ENCODE measurements at places on chromosomes 11 and 22.

- DNase-seq = no peak
Measured at GRCh38 chr11:126112547-126112946, 49.9 kb upstream of the CDON start.

DNA sequence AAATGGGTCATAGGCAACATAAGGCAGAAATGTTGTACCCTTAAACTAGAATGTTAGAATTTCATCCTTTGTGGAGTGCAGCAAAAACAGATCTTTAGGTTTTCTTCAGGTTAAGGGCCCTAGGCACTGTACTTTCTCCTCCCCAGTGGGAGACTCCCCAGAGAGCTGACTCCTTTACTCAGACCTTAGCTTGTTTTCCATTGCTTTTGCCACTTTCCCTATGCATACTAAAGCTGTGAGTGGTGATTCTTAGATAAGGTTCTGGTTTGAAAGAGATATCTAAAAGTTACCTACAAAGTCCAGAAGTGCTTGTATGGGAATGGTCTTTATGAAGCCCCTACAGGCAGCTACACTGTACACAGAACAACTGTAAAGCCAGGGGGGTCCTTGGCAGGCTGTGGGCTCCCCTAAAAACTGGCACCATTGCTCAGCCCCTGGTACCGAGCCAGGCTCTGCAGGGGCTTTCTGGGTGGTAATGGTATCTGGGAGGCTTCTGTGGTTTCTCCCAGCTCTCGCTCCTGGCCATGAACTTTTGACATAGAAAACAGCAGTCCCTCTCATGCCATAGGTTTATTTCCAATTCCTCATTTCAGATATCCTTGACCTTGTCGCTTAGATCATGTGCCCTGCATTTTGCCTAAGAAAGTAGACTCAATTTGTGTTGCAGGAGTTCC is 23.2 kb downstream of the AMOTL1 start:
- no peak for DNase-seq

GRCh38 chr22:38455530-38456271 is 702 bp upstream of the KCNJ4 start:
- no peak for DNase-seq

DNA sequence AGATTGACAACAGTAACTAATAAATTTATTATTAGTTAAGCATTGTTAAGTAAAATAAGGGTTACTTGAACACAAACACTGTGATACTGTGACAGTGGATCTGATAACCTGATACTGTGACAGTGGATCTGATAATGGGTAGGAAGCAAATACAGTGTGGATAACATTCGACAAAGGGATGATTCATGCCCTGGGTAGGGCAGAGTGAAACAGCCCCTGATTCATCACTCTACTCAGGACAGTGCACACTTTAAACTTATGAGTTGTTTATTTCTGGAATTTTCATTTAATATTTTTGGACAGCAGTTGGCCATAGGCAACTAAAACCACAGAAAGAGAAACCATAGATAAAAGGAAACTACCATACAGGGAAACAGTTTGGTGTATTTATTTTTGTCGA is 60.8 kb upstream of the CTSC start:
- no peak for DNase-seq

- DNase-seq = no peak
Measured at GRCh38 chr11:125053167-125053566, 9.9 kb upstream of the SLC37A2 start.

DNA sequence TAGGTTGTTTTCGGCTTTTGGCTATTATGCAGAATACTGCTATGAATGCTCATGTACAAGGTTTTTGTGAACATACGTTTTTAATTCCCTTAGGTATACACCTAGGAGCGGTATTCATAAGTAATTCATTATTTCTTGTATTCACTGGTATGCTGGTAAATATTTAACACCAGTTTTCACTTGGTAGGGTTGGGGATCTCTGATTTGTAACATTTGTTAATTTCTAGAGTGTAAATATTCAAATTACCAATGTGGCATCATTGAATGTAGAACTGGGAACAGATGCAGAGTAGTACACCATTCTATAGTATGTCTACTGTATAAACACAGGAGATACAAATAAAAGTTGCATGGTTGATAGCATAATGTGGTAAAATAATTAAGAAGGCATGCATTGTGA is 16.3 kb downstream of the GVQW3 start:
- DNase-seq = no peak

GRCh38 chr11:36364551-36365325 is 68.7 kb downstream of the PRR5L start:
- no peak for DNase-seq

DNA sequence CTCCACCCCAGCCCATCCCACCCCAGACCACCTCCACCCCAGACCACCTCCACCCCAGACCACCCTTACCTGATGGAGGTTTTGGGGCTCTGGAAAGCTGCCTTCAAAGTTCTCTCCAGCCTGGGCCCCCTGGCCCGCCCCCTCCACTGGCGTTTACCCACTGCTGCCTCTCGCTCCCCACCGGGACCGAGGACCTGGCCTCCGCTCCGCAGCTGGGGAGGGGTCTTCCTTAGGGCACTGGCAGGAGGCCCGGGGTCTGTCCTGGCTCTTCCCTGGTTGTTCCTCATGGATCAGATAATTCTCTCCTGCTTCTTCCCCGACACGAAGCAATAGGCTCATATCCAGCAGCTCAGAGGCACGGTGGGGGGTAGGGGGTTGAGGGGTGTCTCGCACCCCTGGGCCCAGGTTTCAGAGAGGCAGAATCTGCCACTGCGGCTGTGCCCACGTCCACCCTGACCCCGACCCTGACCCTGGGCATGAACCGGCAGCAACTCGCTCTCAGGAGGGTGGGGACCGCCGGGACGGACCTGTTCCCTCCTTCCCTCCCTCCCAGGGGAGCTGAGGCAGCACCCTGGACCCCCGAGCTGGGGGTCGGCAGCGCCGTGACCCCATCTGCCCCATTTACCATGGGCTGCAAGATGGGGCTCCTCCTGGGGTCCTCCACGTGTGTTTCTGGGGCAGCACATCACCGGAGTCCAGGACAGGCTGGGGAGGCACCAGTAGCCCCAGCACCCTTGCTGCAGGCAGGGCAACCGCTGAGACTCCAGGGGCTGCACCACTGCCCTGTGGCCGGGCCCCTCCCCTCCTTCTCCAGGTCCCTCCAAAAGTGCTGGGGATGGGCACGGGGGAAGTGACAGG is 12.9 kb downstream of the KRTAP5-5 start:
- DNase-seq = no peak

GRCh38 chr22:49776891-49777290 is 50.8 kb downstream of the BRD1 start:
- DNase-seq = no peak

DNA sequence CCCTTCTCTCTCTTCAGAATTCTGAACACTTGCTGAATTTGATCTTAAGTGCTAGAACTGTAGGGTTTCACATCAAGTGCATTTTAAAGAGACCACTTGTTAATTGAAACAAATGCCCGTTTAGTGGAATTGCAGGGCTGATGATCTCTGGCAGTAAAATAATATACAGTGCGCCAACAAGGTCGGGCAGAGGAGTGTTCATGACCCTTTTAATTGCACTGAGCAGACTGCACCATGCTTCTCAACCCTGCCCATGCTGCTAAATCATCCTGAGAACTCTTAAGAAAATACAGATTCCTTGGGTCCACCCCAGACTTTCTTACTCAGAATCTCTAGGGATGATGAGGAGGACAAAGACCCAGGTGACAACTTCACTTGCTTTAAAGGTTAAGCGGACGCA is 73.5 kb downstream of the SC5D start:
- no peak for DNase-seq

DNA sequence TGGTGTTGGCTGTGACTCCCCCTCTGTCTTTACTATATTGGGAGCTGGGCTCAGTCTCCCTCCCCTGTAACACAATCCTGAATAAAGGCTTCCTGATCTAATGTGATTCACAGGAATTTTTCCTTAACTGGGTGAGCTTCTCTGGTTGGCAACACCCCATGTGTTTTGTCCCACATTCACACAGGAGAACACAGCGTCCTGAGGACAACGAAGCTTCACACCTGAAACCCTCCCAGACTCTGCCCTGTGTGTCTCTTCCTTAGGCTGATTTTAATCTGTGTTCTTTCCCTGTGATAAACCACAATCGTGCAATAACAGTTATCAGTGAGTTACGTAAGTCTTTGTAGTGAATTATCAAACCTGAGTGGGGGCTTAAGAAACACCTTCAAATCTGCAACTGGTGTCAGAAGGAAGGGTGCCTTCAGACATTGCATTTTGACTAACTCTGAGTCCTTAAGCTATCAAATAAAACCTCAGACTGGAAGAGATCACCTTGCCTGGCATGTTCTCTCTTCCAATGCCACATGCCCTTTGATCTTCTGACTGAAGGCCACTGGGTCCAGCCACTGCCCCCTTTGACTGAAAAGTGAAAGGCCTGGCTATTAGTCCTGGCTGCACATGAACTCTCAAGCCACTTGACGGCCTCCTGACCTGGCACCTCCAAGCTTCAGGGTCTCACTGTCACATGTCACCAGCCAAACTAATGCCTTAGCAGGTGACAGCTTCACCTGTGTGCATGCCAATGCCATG is 17.3 kb downstream of the APOL3 start:
- DNase-seq = no peak

GRCh38 chr11:116733969-116734508 is 38.7 kb downstream of the BUD13 start:
- no peak for DNase-seq

DNA sequence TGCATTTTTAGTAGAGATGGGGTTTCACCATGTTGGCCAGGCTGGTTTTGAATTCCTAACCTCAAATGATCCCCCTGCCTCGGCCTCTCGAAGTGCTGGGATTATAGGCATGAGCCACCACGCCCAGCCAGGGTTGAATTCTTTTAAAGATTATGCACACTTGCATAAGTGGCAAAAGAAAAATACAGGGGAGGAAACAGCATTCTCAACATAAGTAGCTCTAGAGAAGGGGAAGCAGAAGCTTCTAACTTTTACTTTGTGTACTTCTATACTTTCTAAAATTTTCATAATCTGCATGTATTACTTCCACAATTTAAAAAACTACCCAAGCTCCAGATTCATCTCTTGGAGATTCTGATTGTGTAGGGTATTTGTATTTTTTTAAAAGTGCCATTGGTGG is 108.0 kb downstream of the SLC1A2 start:
- DNase-seq = no peak

- no peak for DNase-seq
Measured at GRCh38 chr11:120573756-120574354, 62.3 kb downstream of the GRIK4 start.

DNA sequence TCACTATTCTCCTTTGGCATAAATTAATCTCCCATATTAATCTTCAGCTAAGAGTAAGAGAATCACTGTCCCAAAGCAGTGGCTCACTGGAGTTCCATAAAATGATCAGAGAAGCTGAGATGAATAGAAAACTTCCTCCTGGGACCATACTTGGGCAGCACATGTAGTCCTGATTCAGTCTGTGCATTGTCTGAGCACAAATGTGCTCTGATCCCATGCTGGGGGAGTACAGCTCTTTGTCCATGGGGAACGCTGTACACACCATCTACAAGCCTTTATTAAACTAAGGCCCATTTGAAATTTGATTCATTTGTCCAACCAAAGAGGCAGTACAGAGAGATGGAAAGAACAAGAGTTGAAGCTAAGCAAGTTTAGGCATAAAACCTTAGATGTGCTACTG is 147.4 kb upstream of the PGR start:
- no peak for DNase-seq

- no peak for DNase-seq
Measured at GRCh38 chr11:46727952-46728658, 9.1 kb downstream of the F2 start.

GRCh38 chr22:43892183-43892894 is 526 bp upstream of the PNPLA5 start:
- no peak for DNase-seq

- no peak for DNase-seq
Measured at GRCh38 chr11:94728966-94729751, 39.0 kb upstream of the AMOTL1 start.

Data from NT2/D1 (cell line).